ENCODE measurements at places on chromosomes 13 and 19. TPM values are rescaled to one million over a fixed set of nuclear protein-coding genes. Genes with fewer than 3 reads are reported as not detected.

GRCh38 chr13:40171566-40171965 is 494.9 kb downstream of the FOXO1 start:
- DNase-seq = no peak

DNA sequence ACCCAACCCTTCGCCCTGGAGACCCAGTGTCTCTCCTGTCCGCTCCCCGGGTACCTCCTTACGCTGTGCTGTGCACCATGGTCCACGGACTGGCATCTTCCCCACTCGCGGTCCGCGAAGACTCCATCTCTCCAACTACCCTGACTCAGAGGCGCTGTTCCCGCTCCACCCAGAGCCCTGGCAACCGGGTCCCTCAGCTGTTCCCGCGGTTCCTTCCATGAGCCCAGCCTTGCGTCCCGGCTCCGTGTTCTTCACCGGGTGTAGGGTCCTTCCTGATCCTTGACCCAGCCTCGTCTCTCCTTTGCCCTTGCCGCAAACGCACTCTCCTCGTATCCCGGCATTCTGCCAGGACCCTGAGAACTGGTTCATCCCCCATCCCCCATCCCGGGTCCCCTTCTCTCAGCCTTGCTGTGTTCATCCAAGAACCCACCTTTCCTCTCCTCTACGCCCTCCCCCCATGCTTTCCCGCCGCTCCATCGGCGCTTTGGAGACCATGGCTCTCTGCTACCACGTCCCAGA is 664 bp downstream of the ICAM5 start:
- DNase-seq = no peak

DNA sequence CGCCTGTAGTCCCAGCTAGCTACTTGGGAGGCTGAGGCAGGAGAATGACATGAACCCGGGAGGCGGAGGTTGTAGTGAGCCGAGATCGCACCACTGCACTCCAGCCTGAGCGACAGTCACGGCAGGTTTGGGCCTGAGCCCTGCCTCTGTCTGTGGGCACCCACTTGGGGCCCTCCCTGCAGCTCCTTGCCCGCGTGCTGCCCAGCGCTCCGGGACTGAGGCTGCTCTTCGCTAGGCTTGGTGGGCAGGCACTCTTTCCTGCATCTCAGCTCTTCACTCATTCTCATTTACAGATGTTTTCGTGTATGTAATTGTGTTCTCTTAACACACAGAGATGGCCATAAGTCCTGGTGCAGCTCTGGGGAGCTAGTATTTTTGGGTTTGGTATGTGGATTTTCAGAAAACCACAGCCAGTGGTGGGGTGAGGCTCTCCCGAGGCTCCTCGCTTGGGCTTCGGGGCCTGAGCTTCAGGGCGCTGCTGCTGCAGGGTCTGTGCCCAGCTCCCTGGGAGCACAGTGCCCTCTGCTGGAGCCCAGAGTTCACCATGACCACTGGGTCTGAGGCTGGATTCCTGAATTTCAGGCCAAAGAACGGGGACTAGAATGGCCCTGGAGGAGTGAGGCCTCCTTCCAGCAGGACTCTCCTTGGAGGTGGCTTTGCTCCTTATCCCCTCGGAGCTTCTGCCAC is 15.2 kb downstream of the UPF1 start:
- DNase-seq = peak; percentile 59

DNA sequence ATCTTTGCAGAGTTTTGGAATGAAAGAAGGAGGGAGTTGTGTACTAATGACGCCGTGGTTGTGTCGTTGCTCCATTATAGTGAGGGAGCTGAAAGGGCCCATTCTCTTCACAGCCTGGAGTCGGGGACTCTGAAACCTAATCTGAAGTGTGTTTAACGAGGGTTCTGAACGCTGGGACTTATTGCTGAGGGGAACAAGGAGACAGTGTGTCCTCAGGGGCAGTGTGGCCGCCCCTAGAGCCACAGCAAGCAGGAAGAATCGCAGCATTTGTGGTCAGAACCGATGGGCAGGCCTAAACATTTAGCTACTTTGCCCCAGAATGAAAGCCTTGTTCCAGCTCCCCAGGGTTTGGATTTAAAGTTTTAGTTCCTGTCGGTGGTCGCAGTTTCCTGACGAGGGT is 156.4 kb upstream of the RNF113B start:
- DNase-seq = no peak

The ERICH6B gene
- total RNA-seq = not detected

GRCh38 chr13:24931450-24932251 is 164.3 kb upstream of the PABPC3 start:
- no peak for DNase-seq

The C2CD4C gene
- total RNA-seq = 8.8 TPM

DNA sequence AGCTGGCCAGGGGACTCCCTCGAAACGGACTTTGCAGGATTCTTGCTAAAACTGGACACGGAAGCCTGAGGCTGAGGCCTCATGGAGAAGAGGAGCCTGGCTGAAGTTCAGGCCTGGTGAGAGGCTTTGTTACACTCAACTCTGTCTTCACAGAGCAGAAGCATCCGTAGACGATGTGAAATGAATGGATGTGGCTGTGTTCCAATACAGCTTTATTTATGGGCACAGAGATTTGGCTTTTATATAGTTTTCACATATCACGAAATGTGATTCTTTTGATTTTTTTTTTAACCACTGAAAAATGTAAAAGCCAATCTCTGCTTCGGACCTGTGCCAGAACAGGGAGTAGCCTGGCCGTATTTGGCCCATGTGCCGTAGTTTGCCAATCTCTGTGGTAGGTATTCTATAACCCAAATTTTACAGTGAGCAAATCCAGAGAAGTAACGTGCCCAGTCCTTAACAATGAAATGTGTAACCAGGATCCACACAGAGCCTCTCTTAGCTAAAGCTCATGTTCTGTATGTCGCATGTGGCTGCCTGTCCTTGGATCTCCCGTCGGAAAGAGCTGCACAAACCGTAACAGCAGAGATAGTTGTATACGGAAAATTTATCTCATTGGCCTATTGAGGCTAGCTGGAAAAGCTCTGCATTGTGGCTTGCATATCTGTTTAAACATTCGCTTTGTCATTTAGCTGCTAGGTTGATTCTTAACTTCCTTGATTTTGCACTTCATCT is 171.6 kb upstream of the RNF113B start:
- no peak for DNase-seq

- no peak for DNase-seq
Measured at GRCh38 chr19:18605196-18605545, 1.4 kb downstream of the CRLF1 start.

GRCh38 chr13:105638426-105638825 is 897.0 kb downstream of the EFNB2 start:
- DNase-seq = no peak

DNA sequence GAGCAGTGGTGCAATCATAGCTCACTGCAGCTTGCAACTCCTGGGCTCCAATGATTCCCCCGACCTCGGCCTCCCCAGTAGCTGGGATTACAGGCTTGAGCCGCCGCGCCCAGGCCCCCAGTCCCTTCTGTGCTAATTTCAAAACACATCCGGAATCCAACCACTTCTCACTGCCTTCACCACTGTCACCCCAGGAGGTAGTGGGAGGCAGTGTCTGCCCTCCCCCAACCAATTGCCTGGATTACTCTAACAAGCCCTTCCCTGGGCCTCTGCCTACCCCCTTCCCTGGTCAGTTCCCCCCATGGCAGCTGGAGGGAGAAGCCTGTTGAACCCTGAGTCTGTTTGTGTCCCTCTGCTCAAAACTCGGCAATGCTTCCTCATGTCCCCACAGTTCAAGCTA is 2.3 kb downstream of the PRAM1 start:
- no peak for DNase-seq

GRCh38 chr13:111474136-111475002 is 153.9 kb downstream of the TEX29 start:
- DNase-seq = peak; percentile 49

The PRTN3 gene
- total RNA-seq = 0.14 TPM

The CEACAM6 gene
- total RNA-seq = not detected

GRCh38 chr19:38842439-38843174 is 7.2 kb downstream of the HNRNPL start:
- no peak for DNase-seq

- no peak for DNase-seq
Measured at GRCh38 chr13:94602467-94602866, 810 bp downstream of the GPR180 start.

The C1QTNF9B gene
- total RNA-seq = not detected

GRCh38 chr19:23896912-23897311 is 17.8 kb upstream of the ZNF726 start:
- DNase-seq = no peak

The CGB3 gene
- total RNA-seq = not detected

GRCh38 chr19:55442372-55442961 is 633 bp downstream of the SHISA7 start:
- no peak for DNase-seq

GRCh38 chr13:48615049-48615448 is 38.7 kb upstream of the CYSLTR2 start:
- DNase-seq = no peak

- no peak for DNase-seq
Measured at GRCh38 chr13:103883698-103884097, 817.5 kb upstream of the SLC10A2 start.

The MATK gene
- total RNA-seq = 0.78 TPM

- DNase-seq = no peak
Measured at GRCh38 chr19:53538378-53539109, 599 bp downstream of the ZNF331 start.

- no peak for DNase-seq
Measured at GRCh38 chr13:103199380-103200088, 133.3 kb upstream of the SLC10A2 start.

Measured in A172 (cell line).